T-helper 1 cell (primary cell): ENCODE measurements at places on chromosomes 3 and 15.

DNA sequence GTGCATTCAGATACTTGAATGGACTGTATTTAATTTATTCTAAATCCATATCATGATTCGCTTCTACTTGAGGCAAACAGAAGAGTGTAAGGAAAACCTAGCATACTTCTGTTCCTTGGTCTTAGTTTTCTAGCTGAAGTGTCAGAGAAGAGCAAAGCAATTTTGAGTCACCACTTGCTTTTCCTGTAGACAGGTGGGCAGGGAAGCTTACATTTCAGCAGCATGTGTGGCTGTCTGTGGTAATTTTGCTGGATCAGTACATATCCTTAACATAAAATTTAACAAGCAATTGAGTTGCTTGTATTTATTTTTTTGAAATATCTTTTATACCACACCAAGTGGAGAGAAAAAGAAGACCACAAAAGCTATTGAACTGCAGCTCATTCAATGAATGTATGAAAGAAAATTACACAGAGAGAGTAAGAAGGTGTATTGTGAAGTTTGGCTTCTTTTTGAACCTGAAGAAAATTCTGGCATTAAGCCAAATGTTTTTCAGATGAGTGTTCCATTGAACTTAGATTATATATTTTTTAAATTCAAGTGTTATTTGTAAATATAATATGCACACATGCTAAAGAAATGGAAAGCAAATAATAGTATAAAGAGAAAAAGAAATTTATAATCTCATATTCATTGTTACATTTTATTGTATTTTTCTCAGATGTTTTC lies 747.6 kb downstream of the NAALADL2 start:
- no peak for DNase-seq

DNA sequence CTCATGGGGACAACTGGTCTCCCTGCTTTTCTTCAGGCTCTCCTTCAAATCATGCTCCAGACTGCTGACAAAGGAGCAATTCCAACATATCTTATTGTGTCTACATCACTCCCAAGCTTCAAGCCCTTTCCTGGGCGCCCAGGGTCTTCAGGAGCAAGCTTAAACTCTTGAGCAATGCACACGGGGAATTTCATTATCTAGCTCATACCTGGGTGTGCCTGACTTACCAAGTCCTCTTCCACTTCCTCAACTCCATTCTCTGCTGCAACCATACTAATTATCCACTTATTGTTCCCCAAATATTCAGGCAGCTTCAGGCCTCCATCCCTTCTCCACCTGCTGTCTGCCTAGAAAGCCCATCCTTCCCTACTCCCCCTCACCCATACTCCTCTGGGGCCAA lies 50.6 kb downstream of the B3GNT5 start:
- DNase-seq: no peak

- no peak for DNase-seq
Observed at GRCh38 chr15:87369269-87369668, 887.3 kb downstream of the NTRK3 start.

- DNase-seq: no peak
Observed at GRCh38 chr15:51842852-51843737, 13.6 kb downstream of the TMOD3 start.

GRCh38 chr3:105826778-105827634 lies 41.8 kb downstream of the CBLB start:
- DNase-seq: no peak

GRCh38 chr15:69161878-69162213 lies 1.4 kb downstream of the GLCE start:
- no peak for DNase-seq

DNA sequence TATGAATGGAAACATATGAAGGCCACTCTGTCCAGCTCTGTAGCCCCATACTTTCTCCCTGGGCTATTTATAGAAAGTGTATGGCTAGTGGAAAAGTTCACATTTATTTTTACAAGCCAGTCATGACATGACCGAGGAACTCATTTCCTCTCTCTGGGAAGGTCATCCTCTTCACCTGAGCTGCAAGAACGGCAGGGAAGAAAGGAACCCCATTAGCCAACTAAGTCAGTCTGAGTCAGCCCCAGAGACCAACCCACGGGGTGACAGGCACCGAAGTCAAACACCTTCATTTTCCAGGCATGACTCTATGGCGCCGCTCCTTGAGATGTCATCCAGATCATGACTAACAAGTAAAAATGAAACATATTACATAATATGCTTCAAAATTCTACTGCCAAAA lies 4.8 kb downstream of the PAQR9 start:
- DNase-seq: no peak
